ENCODE measurements at places on chromosomes 5 and 9.
A peak's percentile ranks its signal among the peaks of the same experiment; 100 is the strongest.

- no peak for DNase-seq
These were observed 52.6 kb upstream of the ADAMTSL1 start for GRCh38 chr9:18421391-18421790.

DNA sequence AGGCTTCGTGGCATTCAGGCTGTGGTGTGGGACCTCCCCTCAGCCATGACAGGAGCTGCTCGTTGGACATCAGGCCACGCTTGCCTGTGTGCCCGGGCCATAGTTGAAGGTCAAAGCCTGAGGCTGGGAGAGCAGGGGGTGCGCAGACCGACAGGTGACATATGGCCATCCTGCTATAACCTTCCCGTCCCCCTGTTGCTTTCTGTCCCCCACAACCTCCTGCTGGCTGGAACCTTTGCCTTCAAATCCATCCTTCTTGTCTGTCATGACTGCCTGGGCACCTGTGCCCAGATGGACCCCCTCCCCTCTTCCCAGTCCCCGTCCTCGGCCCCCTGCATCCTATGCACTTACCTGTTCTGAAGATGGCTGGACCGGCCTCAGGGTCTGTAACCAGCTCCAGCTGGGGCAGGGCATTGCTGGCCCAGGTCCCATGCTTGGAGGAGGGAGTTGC is 83.2 kb downstream of the WNK2 start:
- no peak for DNase-seq

GRCh38 chr5:143187495-143187894 is 216.0 kb downstream of the NR3C1 start:
- DNase-seq = no peak

- no peak for DNase-seq
These were observed 265.6 kb upstream of the FBXL7 start for GRCh38 chr5:15234366-15234765.

DNA sequence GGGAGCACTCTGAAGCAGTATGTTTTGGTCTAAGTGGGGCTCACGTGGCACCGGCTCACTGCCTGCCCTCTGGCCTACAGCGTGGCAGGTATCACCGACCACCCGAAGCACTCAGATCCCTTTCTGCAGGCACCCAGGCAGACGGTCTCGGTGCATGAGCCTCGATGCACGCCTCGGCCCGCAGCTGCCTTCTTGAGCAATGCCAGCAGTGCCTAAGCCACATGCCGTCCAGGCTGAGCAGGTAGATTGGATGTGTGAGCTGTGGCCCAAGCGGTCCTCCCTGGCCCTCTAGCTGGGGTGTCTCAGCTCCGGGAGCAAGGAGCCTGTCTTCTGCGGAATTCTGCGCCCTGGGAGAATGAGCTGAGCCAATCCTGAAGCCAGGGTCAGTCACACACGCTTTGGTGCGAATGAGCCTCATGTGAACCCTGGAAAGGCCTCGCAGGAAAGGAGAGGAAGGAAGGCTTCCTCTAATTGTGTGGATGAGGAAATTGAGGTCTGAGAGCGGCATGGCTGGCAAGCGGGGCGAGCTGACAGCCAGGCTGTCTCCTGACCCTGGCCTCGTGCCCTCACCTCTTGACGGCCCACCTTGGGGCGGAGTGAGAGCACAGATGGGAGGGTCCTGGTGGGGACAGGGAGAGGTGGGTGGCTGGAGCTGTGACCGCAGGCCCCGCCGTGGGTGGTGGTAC is 14.4 kb downstream of the RXRA start:
- no peak for DNase-seq

GRCh38 chr9:109134167-109134578 is 14.4 kb upstream of the TMEM245 start:
- no peak for DNase-seq

- peak; percentile 74 for DNase-seq
These were observed 363.5 kb downstream of the MAN2A1 start for GRCh38 chr5:110053205-110053604.

DNA sequence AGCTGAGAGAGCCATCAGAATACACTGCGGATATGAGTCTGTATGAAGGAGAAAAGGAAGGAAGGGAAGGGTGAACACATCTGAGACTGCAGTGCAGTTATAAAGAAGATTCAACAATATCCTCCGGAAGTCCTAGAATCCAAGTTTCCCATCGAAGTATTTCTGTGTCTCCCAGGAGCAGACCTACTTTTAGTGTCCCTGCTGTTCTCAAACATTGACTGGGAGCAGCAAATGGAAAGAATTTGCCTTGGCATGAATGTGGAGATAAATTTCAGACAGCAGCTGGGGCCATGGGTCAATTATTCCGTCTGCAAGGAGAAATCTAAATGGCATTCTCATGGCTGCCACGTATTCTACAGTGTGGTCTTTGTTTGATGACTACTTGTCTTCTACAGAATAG is 478.1 kb upstream of the SMC2 start:
- no peak for DNase-seq

- DNase-seq = peak; percentile 99
These were observed 127.5 kb downstream of the TMEM161B start for GRCh38 chr5:88140856-88141752.

- no peak for DNase-seq
These were observed 85.1 kb downstream of the SAXO1 start for GRCh38 chr9:18947892-18948339.

DNA sequence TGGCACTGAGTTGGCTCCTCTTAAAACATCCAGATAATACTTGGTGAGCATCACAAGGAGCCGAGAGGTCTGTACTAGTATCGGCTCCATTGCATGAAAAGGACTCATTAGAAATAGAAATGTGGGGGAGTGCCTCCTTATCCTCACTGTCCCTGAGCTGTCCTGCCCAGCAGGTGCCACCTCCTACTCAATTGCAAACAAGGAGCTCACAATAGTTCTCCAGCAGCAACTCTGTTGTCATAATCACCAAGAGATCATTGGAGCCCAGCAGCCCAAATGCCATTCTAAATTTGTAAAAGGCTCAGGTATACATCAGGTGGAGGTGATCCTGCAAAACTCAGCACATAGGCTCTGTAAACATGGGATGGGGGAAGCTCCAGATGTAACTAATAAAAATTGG is 99.1 kb downstream of the PLK2 start:
- no peak for DNase-seq

- no peak for DNase-seq
These were observed 51.3 kb upstream of the MROH2B start for GRCh38 chr5:41122459-41122858.

- peak; percentile 63 for DNase-seq
These were observed 31.2 kb downstream of the NANS start for GRCh38 chr9:98087420-98088354.

- DNase-seq = no peak
These were observed 721.5 kb upstream of the DMAC1 start for GRCh38 chr9:8521112-8521511.

- peak; percentile 80 for DNase-seq
These were observed 38.4 kb downstream of the EGR1 start for GRCh38 chr5:138503487-138504270.

- peak; percentile 69 for DNase-seq
These were observed 41.1 kb downstream of the ACTBL2 start for GRCh38 chr5:57441557-57441956.

- no peak for DNase-seq
These were observed 6.2 kb upstream of the VPS13A start for GRCh38 chr9:77170991-77171699.

GRCh38 chr9:86454701-86455615 is 100.7 kb upstream of the TUT7 start:
- no peak for DNase-seq

DNA sequence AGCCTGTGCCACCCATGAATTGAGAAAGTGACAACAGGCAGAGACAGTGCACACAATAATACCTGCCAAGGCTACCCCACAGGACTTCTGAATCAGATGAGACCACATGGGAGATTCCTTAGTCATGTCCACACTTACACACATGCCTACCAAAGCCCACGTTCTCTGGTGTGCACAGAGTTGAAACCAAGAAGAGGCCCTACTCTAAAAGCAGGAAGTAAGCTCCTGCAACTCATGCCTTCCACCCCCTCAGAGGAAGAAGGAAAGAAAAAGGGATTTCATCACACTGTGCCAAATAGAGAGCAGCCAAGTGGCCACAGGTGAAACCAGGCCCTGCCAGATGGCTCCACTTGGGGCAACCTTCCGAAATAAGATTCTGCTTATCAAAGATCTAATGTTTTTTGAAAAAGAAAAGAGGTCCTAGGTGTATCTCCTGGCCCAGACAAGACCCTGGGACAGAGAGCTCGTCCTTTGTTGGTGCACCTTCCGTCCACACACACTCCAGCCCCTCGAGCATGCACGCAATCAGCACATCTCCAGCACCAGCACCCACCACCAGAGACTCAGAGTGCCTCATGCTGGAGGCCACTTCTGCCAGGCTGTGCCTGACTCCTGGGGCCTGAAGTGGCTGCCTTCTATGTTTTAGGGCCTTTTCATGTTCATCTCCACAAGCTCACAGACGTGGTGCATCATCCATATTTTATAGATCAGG is 114.6 kb upstream of the SPOCK1 start:
- no peak for DNase-seq

DNA sequence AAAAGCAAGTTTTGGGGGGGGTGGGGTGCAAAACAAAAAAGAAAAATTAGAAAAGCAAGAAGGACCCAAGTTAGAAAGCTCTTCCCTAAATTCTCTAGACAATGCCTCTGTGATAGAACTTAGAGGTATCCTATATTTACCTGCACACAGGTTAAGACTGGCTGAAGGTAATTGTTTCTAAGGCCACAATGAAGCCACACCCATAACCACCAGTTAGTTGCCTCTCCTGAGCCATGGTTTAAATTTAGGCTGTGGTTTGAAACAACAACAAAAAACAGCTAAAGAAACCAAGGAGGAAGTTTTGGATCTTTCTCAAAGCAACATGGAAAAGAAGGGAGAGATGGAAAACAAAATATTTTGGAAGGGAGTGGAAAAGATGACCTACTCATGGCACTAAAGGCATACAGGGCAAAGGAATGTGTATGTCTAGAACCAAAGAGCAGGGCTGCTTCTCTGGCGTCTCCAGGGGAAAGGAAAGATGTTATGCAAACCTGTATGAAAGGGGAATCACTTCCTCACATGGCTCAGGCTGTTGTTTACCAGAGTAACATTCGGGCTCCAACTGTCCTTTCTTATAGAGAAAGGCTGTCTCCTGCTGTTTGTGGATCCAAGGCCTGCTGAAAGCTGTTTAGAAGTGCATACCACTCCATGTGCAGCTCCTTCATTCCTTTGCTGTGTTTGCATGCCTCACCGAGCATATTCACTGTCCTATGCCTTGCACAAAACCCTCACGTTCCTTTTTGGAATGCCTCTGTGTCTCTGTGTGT is 408.9 kb upstream of the MPDZ start:
- DNase-seq = no peak

GRCh38 chr9:78235256-78235761 is 566 bp upstream of the CEP78 start:
- DNase-seq = no peak

GRCh38 chr9:37622462-37622861 is 28.3 kb upstream of the FRMPD1 start:
- DNase-seq = no peak

DNA sequence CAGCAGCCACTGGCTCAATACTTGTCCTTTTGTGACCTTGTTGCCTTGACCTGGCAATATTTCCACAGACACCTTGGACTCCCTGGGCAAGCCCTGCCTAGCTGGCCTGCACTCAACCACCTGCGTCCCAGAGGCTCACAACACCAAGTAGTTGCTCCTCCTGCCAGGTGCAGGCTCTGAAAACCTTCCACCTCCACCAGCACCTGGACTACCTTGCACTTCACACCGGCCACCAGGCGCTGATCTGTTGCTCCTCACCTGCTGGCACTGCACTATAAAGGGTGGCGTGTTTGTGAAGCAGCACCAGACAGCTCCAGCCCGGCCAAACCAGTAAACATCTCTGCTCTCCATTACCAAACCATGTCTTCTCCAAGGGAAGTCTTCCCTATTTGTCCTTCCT is 997.7 kb downstream of the PTPRD start:
- no peak for DNase-seq

- no peak for DNase-seq
These were observed 5.9 kb upstream of the YTHDC2 start for GRCh38 chr5:113507601-113508000.

DNA sequence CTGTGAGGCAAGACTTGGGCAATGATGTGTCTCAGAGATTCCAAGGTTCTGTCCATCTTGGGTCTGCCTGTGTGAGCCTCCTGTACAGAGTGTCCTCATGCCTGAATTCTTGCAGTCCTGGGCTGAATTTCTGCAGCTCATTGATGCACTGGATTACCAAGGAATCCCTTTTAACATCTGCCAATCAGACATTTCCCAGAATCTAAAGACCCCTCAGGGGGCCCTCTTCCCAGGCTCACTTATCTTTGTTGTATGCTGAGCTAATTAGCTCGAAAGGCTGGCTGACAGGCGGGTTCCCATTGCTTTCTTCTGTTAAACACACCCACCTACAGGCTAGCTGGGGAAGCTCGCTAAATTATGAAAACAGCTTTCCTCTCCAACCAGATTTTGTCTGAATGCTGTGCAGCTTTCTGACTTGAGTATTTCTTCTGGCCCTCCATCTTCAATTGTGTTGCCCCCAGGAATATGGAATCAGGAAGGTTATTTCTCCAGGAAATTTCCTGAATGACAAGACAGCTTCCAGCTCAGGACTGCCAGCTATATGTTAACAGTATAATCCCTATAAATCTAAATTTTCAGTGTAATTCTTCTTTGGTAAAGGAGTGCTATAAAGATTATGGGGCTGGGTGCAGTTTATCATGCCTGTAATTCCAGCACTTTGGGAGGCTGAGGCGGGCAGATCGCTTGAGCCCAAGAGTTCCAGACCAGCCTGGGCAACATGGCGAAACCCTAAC is at the start of gene LIX1:
Gene LIX1 (minus strand): TSS at position 91 of the 734 bp plus-strand sequence. CDS start 35 bp downstream, at position 56.
- DNase-seq = peak; percentile 86

- DNase-seq = no peak
These were observed 58.5 kb downstream of the APTX start for GRCh38 chr9:32942755-32943460.

GRCh38 chr9:109560470-109561132 is 62.5 kb upstream of the PTPN3 start:
- DNase-seq = no peak

DNA sequence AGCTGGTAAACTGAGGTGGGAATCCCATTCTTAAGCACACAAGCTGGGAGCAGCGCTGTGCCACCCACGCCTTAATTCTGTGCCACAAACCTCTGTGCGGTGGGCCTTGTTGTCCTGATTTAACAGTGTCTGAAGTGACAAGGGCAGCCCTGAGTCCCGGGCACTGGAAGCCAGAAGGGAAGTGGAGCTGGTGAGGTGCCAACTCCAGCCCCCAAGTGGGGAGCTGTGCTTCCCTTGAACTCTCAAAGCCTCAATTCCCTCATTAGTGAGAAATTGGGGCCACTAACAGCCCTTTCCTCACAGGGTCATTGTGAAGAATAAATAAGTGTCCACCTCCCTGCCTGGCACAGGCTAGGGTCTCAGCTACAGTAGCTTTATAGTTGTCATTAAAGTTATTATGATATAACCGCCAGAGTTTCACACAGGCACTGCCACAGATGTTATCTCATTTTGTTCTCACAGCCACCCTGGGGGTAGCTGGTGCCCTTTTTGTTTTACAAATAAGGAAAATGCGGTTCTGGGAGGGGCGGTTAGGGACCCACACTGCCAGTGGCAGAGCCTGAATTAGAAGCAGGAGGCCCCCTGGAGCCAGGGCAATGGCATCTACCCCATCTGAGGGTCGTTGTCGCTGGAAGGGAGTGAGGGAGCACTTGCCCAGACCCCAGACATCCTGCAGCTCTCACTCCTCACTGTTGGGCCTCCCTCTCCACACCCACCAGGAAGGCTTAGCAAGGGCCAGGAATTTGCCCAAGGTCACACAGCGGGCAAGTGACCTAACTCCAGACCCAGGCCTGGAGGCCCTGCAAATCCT is 2.1 kb upstream of the TLX3 start:
- DNase-seq = no peak

Data from A673 (cell line).